ENCODE measurements at places on chromosomes 5 and 9. TPM values are rescaled to one million over a fixed set of nuclear protein-coding genes. Genes with fewer than 3 reads are reported as not detected.

DNA sequence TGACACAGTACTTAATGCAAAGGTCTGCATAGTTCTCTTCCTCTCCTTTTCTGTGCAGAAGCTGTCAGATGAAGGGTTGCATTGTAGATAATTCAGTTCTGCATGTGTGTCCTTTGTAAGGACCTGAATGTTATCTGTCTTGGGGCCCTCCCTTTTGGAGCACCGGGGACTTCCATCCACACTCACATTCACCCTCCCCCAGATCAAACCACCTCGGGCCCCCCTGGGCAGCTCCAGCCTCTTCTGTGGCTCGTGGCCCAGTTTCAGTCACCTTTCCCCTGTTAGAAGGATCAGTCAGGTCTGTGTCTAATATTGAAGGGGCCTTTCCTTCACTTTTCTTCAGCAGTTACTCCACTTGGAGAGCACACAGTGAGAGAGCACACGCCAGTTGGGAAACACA is 11.0 kb downstream of the DMRT1 start:
- no peak for DNase-seq

FAM169A gene
- 11.2 TPM for total RNA-seq

DNA sequence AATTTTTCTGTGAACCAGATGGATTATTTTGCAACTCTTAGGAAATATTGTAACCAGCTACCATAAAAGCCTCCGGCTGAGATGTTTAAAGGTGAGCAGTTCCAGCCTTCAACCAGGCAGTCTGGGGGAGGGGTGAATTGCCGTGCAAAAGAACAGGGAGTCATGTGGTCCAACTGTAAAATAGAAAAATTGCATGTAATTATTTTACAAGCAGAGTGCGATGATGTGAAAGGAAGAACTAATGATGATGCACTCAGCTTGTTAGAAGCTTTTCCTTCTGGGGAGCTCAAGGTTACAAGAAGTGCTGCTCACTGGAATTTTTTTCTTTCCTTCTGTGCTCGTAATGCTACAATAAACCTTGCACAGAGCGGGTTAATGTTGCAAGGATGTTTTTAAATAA is 188.7 kb upstream of the ITGA1 start:
- DNase-seq: peak; percentile 26

LAMC3 gene
- 0.73 TPM for total RNA-seq

TMC1 gene
- not detected for total RNA-seq

CTSV gene
- 7.7 TPM for total RNA-seq

DNA sequence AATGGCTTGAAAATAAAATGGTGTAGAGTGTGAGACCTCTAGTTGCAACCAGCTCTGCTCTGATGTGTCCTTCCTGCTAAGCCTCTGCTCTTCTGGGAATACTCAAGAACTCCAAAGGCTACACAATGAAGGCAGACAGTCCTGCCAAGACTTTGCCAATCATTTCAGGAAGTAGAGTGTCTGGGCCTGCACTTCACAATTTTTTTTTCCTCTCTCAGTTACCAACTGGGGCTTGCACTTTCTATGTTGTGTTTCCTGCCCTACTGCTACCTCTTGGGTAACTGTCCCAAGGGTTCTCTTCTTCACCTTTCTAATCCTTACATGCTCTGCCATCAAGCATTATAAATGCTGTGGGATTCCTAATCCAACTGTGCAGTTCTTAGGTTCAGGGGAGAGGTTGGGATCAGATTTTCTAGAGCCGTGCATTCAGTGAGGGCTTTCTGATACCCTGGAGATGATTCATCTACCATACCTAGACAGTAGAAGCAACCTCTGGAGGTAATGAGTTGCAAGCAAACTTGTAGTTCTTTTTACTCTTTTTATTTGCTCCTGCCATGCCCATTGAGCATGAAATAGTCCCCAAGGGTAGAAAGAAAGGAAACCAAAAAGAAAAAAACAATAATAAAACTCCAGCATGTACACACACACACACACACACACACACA is 365.9 kb downstream of the MLLT3 start:
- no peak for DNase-seq

ORM2 gene
- not detected for total RNA-seq

DNA sequence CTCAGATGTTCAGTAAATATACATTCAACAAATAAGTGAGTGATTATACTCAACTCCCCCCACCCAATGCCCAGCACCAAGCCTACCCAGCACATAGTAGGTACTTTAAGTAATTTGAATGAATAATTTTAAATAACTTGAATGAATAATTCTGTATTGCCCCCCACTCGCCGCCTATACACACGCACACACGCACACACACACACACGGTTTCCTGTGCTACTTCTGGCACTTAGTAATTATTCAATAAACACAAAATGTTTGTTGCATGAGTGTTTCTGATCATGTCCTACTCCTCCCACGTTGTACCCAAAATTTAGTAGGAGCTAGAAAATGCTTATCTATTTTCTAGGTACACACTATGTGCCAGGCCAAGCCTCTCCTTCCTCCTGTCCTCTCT is 16.2 kb downstream of the PCDH12 start:
- DNase-seq: no peak

DNA sequence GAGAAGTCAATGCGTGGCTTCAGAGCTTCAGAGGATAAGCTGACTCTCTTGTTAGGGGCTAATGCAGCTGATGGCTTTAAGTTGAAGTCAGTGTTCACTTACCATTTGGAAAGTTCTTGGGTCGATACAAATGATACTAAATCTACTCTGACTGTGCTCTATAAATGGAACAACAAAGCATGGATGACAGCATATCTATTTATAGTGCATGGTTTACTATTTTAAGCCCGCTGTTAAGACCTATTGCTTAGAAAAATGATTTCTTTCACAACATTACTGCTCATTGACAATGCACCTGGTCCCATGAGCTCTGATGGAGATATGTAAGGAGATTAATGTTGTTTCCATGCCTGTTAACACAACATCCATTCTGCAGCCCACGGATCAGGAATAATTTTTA is 435.7 kb downstream of the MAT2B start:
- no peak for DNase-seq

RANBP3L gene
- total RNA-seq: not detected

ECSCR gene
- total RNA-seq: 12.8 TPM

- peak; percentile 72 for DNase-seq
Measured at GRCh38 chr5:138274189-138274853, at the start of gene GFRA3. TSS of gene GFRA3 (minus strand) at chr5:138274621. CDS start at chr5:138274424, 197 bp downstream.
